ENCODE measurements at places on chromosomes 7 and 10.

DNA sequence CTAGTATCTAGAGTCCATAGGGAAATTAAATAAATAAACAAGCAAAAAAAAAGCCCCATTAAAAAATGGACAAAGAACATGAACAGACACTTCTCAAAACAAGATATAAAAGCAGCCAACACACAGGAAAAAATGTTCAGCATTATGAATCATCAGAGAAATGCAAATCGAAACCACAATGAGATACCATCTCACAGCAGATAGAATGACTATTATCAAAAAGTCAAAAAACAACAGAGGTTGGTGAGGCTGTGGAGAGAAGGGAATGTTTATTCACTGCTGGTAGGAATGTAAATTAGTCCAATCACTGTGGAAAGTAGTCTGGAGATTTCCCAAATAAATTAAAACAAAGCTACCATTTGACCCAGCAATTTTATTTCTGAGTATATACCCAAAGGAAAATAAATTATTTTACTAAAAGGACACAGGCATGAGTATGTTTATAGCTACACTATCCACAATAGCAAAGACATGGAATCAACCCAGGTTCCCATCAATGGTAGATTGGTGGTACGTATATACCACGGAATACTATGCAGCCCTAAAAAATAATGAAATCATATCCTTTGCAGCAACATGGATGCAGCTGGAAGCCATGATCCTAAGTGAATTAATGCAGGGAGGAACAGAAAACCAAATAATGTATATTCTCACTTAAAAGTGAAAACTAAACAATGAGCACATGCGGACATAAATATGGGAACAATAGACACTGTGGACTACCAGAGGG lies 366.5 kb upstream of the SEMA3C start:
- DNase-seq = no peak

- no peak for DNase-seq
These were observed 37.2 kb downstream of the ZNF33A start for GRCh38 chr10:38047666-38048065.

DNA sequence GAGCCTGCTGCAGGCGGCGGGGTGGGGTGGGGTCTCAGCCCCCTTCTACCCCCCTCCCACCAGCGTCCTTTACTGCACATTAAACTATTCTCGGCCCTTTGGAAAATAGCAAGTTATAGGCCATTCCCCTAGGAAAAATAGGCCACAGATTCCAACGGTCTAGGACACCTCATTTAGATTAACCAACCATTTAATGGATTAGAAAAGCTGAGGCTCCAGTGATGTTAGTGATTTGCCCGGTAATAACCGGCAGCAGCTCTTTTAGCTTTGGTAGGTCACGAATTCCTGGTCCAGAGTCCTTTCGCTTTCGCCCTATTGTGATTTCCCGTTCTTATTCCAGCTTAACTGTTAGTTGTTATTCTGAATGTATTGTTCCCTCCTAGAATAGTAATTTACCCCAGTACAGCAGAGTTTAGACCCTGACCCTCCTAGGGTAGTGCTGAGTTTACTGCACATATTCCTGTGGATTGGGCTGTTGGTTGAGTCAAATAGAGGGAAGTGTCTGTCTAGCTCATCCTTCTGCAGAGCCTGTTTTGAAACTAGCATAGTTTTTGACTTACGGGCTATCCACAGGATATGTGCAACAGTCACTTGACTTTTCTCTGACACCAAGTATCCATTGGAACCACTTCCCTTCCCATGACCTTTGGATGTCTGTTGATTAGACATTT lies 754 bp downstream of the GSTO1 start:
- no peak for DNase-seq

- DNase-seq = no peak
These were observed 1291.2 kb downstream of the XPNPEP1 start for GRCh38 chr10:108632144-108632543.

DNA sequence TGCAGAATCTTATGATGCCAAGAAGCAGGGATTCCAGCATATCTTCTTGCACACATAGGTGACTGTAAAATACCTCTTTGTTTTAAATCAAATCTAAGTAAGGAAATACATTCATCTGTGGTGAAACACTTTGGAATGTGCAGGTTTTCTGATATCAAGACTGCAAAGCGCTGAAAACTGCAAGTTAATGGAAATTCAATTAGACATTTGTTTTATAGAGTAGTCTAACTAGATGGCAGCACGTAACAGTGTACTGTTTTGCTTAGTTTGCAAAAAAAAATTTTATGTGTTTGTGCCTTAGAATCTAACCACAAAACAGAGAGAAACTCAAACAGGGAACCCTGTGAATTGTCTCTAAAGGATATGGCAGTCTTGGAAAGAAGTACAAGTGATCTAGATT lies 259.2 kb downstream of the HDAC9 start:
- no peak for DNase-seq

GRCh38 chr10:74334221-74334620 lies 183.2 kb downstream of the ADK start:
- DNase-seq = no peak

GRCh38 chr7:11373546-11374142 lies 400.0 kb downstream of the PHF14 start:
- DNase-seq = no peak

DNA sequence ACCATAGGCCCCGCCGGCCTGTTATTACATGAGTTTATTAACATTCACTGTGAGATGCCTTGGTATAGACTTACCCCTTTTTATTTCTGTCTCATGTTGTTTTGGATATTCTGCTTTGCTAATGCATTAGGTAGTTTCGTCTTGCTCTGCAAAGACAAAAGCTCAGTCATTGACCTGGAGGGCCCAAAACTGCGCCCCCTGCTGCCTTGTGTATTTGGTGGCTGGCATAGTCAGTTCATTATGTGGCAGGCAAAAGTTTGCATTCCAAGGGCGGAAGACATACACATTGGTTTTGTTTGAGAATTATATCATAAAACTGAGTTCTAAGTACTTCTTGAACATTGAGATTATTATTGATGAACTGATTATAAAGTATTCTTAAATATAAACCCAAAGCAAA lies 372.5 kb downstream of the SDK1 start:
- DNase-seq = no peak
